Nephron progenitor cell (in vitro differentiated cells): ENCODE measurements at places on chromosomes 2 and 18.
A peak's percentile ranks its signal among the peaks of the same experiment; 100 is the strongest.

DNA sequence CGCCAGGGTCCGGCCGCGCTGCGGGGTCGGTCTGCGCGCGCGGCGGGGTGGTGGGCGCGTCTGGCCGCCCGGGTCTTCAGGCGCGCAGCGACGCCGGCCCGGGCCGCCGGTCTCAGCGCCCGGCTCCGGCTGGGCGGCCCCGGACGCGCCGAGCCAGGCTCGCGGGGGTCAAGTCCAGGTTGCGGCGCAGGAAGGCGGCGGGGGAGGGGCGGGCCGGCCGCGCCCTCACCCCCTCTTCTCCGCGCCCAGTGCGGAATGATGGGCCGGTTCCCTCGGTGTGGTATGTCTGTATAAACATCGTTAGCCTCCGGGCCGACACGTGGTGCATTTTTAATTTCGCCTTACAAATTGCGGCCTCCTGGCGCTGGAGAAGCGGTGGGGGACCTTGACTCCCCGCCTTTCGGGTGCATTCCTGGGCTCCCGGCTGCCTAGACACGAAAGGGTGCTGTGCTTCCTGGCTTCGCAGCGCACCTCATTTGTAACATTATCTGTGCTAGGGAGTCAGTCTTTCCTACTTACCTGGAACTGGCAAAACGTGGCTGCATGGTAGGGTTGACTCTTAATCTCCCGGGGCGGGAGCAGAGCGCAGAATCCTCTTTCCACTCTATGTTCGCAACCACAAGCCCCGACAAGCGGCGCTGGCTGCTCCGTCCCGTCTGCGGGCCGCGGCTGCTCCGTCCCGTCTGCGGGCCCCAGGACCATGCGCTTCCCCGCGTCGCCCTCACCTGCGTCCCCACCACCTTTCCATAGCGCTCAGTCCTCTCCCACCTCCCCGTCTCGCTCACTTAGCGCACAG, 69.0 kb downstream of the CTAGE1 start:
- H3K36me3 ChIP-seq: no peaks in the 10 kb centered on the region
- H3K4me3 ChIP-seq: peak overlapping the region; percentile 85
- peak overlapping the region; percentile 22 for H3K27ac ChIP-seq

GRCh38 chr18:75554176-75554575, 126.7 kb upstream of the SMIM21 start:
- no peak for DNase-seq
- H3K27ac ChIP-seq: no peak overlapping the region
- H3K4me1 ChIP-seq: peaks cover 31% of the 10 kb centered on the region
- no peak overlapping the region for H3K4me3 ChIP-seq
- peaks cover 5% of the 10 kb centered on the region for H3K27me3 ChIP-seq
- H3K36me3 ChIP-seq: no peaks in the 10 kb centered on the region

DNA sequence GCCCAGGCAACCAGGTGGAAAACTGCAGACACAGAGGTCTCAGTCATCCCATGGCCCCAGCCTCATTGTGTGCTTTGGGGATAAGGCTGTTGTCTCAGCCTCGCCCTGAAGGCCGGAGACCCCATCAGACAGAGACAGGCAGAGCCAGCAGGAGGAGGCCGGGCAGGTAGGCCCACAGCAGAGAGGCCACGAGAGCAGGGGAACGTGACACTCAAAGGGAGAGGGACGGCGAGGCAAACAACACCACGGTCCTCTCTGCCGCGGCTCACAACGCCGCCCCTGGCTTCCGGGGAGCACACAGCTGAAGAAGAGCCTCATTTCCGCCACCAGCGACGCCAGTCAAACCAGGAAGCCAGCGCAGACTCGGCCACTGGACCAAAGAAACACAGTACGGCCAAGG, 103.3 kb downstream of the ZNF516 start:
- H3K4me3 ChIP-seq: no peak overlapping the region
- H3K27me3 ChIP-seq: peaks cover 3% of the 10 kb centered on the region
- peak overlapping the region; percentile 29 for H3K27ac ChIP-seq
- H3K36me3 ChIP-seq: peaks cover 76% of the 10 kb centered on the region

DNA sequence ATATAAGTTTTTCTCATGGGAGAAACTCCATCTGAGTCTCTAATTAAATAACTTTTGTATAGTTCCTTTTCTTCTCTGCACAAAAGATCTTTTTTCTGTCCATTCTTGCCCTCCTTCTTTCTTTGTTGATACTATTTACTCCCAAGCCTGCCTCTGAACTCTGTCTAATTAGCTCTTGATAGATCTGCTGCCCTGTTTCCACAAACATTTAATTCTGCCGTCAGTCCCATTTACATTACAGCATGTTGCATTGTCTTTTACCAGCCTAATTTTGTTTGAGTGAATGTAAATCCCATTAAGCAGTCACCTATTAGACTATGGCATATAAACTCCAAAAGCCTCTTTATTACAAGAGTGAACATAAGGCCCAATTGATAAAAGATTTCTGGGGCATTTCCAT, 254.4 kb downstream of the ERBB4 start:
- no peaks in the 10 kb centered on the region for H3K36me3 ChIP-seq
- H3K27ac ChIP-seq: no peak overlapping the region
- no peaks in the 10 kb centered on the region for H3K4me1 ChIP-seq
- DNase-seq: no peak
- H3K4me3 ChIP-seq: no peak overlapping the region
